Calu3 (cell line): ENCODE measurements at places on chromosomes 16 and 17. TPM values are rescaled to one million over a fixed set of nuclear protein-coding genes. Genes with fewer than 3 reads are reported as not detected.
A peak's percentile ranks its signal among the peaks of the same experiment; 100 is the strongest.

The PIK3R6 gene
- total RNA-seq = not detected in 2 replicates

The PRSS21 gene
- total RNA-seq = not detected in 2 replicates

The TMEM238L gene
- total RNA-seq = not detected in 2 replicates

DNA sequence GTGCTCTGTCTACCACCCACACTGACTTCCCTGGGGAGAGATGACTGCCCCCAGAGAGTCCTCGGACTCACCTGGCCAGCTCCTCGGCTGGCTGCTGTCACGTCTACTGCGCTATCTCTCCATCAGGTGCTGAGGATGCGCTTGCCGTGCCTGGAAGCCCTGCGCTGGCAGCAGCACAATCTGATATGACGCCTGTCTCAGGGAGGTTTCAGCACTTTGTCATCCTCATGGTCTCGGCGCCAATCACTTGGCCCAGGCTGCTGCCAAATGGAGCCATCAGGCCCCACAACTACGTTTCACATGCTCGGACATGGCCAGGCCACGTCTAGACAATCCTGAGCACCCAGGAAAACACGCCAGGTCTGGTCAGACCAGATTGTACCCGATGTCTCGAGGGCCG is 46.7 kb downstream of the FOXL1 start:
- no peak for DNase-seq

- peak; percentile 40 for DNase-seq
Observed at GRCh38 chr17:12627177-12627629, 38.5 kb upstream of the MYOCD start.

The KRTAP4-6 gene
- not detected in 2 replicates for total RNA-seq

The CD300LB gene
- total RNA-seq = not detected in 2 replicates

GRCh38 chr16:1859650-1860049 is 12.3 kb downstream of the MEIOB start:
- peak; percentile 29 for DNase-seq

GRCh38 chr16:75726390-75726789 is at the start of gene CPHXL:
TSS of gene CPHXL (minus strand) at chr16:75726490. CDS start at chr16:75726442, 48 bp downstream.
- no peak for DNase-seq

GRCh38 chr16:52035436-52035835 is 511.5 kb downstream of the TOX3 start:
- DNase-seq = no peak

The TACO1 gene
- 14.1 and 15.4 TPM in 2 replicates for total RNA-seq

DNA sequence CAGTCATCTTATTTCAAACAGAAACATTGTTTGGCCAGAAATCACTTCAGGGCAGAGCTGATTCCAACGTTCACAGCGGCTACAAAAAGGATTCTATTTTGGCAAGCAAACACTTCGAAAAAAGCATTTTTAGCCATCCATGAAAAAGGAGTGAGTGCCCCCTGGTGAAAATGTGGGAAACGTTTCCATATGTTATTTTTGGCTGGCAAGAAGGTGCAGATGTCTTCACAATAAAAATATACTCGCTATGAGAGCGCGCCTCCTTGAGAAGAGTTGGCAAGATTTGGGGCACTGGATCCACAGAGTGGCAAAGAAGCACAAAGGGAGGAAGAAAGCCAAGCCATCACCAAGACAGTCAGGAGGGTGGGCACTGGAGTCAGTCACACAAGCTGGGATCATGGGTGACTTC is 191.1 kb downstream of the CHD9NB start:
- peak; percentile 61 for DNase-seq

DNA sequence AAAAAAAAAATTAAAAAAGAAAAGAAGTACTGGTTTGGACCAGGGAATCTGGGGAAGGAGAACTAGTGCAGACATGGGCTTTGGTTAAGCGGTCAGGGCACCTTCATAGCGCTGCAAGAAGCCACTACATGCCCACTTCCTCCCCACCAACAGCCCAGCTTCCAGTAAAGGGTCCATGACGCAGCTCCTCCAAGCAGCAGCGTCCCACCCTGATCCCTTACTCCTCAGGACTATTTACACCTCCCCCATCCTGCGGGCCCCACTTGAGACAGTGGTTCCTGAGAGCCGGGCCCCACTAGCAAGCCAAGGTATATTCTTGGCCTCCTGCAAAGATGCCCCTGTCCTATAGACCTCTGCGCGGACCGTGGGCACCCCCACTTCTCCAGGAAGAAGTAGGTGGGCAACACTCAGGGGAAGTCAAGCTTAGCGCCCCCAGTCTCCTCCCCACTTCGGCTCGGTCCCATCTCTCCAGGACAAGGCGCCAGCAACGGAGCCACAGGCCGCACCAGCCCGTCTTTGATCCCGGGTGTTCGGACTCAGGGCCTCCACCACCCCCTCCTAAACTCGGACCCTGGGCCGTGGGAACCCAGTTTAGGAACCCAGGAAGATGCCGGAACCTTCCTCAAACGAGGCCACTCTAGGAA is 913 bp upstream of the PRR14 start:
- DNase-seq = no peak

- no peak for DNase-seq
Observed at GRCh38 chr17:13996748-13997147, 72.6 kb upstream of the COX10 start.

GRCh38 chr16:11198828-11199227 is 57.2 kb downstream of the SOCS1 start:
- DNase-seq = peak; percentile 93

DNA sequence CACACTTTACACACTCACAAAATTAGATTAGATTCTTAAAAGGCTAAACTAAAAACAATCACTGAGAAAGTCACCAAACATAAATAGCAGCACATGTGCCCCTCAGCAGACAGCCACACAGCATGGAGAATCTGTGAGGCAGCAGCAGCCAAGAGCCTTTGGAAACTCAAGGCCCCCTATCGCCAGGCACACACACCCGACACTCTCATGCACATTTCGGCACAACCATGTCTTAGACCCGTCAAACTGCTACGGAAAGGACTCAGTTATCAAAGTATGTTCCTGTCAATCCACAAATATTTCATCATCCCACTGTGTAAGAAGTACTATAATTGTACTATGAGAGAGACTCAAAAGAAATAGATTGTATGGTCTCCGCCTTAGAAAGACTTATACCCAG is 20.9 kb downstream of the UBE2O start:
- DNase-seq = no peak

DNA sequence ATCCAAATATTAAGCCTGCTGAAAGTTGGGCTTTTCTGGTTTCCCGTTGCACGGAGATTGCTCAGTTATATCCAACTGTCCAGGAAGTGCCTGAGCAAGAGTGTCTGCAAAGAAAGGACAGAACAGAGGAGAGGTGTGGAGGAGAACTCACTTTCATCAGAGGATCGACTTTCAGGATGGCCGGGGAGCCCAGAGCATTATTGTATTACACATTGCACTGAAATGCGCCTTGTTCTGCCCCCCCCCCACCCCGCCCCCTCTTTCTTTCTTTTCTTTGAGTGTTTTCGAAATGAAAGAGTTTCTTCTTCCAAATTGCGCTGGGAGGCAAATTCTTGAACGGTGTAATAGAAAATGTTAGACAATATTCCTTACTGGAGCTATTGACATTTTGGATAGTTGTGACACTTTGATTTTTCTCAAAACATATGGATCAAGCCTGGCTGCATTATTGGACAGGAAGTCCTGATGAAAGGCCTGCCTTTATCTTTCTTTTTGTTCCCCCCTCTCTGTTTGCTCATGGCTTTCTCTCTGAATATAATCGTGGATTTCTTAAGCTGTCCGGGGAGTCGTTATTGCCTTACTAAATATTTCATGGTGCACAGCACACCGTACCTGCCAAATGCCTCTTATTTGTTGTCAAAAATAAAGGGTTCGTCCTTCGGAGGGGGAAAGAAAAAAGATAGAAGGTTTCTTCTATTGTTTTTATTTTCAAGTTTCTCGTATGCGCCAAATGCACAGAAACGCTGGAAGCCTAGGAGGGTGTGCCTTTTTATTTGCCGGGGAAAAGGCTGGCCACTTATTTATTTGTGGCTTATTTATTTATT is 110.8 kb downstream of the IRX3 start:
- no peak for DNase-seq

DNA sequence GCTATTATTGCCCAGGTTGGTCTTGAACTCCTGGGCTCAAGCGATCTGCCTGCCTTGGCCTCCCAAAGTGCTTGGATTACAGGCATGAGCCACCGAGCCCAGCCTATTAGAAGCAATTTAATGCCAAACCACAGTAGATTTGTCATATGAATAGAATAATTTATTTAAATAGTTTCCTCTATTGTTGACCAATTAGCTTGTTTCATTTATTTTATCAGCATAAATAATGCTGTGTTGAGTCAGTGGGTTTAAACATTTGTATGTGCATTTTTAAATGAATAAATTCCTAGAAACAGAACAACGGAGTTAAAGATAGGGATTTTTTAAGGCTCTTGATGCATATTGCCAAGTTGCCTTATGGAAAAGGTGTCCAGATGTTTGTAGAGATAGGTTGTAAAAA is 26.7 kb downstream of the FTO start:
- DNase-seq = no peak

The TMEM170A gene
- total RNA-seq = 48.4 and 52.5 TPM in 2 replicates
